ENCODE measurements at places on chromosomes 2 and 18.

DNA sequence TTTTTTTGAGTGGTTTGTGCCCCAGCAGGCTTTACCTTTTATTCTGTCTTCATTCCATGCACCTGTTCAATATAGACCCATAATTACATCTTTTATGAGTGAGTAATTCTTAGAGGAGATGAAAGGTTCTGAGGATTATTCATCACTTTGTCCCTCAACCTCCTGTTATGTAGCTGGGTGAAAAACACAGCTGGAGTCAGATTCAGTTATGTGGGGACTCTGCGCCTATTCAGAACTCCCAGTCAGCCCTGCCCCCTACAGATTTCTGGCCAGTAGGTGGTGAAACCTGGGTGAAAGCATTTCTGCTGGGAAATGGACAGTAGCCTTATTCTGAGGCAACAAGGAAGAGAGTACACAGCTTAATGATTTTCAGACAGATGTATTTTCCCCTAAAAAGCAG, 107.8 kb downstream of the MGAT5 start:
- peak; percentile 77 for DNase-seq

DNA sequence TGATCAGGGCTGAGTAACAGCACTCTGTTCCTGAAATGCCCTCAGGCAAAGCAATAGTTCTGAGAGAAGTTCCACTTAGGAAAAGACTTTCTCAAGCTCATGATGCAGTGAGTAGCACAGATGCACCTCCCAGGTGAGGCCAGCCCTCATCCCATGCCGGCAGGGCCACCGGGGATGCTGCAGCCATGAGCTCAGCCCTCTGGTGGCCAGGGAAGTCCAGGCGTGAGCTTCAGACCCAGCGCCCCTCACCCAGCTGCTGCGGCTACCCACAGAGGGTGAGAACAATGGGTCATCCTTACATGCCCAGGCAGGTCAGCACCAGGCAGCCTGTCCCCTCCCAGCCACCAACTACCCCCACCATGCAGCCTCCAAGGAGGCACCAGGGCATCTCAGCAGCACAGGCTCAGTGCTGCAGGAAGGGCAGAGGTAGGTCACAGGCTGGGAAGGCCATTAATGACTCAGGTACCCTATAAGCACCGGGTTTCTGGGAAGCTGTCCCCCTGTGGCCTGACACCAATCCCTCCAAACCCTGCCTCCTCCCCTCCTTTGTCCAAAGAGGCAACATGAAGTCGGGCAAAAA, 50.6 kb downstream of the TTC32 start:
- DNase-seq, result no peak

DNA sequence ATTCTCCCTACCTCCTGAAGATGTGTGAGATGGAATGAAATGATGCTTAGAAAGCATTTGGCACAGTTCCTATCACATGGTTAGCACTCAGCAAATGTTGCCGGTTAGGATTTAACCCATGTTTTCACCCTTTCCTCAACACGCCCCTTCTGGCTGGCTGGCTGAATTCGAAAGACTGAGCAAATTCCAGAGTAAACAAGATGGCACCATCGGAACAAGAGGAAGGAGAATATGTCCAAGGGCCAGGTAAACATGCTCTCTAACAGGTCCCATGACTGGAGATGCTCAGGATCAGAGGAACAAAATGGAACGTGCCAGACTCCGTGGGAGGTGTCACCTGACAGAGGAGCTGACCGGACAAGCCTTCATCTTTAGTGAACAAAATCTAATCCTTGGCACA, 145.6 kb downstream of the ANKRD44 start:
- no peak for DNase-seq

DNA sequence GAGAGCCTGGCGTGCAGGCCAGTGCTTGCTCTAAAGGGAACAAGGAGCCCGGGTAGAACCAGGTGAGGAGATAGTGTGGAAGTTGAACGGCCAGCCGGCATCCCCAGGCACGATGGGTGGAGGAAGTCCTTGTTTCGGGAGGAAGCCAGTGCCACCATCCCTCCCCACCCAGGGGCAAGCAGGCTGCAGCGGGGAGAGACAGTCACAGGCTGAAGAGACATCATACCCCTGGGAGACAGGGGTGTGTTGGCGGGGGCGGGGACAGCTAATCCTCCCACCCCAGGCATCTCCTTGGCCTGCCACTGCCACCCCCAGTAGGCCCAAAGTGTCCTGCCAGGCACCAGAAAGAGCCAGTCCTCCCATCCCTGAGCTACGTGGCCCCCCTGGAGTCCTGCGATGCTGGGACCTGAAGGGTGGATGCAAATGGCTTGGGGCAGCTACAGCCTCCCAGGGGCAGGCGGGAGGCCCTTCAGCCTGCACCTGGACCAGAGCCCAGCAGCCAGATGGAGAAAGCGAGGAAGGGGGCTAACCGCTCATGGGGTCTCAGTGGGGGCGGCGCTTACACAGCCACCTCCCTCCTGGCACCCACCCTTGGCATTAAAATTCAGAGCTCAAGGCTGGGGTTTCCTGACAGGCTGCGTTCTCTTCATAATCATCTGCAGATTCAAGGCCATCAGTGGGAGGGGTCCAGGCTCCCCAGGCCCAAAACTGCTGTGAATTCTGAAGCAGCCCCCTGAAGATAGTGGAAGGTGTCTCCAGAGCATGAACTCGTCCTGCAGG, 14.8 kb upstream of the GPR55 start:
- no peak for DNase-seq

DNA sequence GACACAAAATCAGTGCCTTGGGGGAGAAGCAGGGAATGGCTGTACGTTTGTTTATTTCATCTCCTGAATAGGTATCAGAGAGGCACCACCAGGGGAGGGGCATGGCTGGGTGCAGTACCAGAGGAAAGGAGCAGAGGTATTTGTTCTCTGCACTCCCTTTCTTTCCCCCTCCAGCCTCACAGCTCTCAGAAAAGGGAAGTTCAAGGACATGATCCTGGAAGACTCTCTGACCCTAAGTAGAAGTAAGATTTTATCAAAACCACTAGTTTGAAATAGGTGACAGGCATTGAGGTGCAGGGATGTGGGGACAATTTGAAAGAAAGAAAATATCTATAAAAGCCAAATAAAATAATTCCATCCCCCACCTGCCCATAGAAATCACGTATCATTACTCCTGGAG, 136.5 kb downstream of the LRRTM1 start:
- no peak for DNase-seq

DNA sequence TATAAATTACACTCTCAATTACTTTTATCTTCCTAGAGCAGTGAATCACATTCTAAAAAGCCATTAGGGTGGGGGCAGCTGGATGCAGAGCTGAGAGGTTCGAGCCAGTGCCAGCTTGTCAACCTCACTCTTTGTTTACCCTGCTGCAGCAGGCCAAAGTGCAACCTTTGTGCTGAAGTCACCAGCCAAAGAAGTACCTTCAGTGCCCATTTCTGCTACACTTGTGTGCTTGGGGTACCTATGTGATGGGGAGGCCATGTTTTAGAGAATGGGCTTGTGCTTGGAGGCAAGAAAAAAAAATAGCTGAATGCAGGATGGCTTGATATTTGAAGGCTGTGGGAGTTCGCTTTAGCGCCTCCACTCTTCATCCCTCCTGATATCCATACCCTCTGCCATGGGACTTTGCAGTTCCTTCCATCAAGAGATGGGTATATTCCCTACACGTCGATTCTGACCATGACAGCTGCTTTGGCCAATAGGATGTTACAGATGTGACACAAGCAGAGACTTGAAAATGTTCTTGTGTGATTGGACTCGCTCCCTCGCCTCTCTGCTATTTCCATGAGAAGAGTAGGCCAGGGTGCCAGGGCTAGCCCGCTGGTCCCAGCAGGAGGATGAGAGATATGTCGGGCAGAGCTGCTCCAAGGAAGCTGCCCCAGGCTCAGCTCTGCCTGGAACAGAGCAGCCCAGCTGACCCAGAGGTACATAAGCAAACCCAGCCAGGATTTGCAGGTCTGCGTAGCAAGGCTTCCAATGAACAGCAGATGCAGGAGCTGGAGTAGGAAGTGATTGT, 12.7 kb upstream of the FZD5 start:
- no peak for DNase-seq

- DNase-seq, result no peak
Observed at GRCh38 chr2:83972128-83972527, 487.0 kb downstream of the SUCLG1 start.

DNA sequence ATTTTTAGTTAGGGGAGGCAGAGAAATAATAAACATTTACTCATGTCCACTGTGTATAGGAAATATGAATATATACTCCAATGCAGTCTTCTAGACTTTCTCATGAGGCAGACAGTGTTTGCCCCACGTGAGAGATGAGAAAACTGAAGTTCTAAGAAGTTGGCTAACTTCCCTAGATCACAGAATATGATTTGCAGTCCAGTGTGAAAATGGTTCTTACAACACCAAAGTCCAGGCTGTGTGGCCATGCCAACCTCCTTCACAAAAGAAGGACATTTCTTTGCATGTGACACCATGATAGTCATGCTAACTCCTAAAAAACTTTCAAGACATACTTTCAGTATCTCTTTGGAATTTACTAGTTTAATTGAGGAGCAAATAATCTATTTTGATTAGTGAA, 143.7 kb downstream of the IRS1 start:
- no peak for DNase-seq

- no peak for DNase-seq
Observed at GRCh38 chr2:108297436-108298141, 8.9 kb downstream of the SULT1C2 start.

- no peak for DNase-seq
Observed at GRCh38 chr18:3029215-3029952, 16.4 kb upstream of the LPIN2 start.

DNA sequence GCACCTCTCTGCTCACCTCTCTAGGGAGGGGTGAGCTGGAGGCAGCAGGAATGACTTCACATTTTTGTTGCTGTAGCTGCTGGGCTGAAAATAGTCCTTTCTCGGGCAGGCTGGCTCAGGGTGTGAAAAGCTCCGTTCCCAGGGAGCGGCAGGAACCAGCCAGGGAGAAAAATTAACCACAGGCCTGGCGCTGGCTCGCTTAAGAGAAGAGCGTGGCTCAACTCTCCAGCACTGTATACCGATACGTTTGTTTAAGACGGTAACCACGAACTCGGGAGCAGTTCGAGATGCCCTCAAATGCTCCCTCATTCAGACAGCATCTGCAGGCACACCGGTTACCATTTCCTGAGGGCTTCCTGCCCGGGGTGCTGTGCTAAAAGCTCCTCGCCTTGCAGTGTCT, 129.6 kb downstream of the CELF4 start:
- no peak for DNase-seq

All from COR-L47 (cell line).